ENCODE measurements at places on chromosomes 2 and 18.
A peak's percentile ranks its signal among the peaks of the same experiment; 100 is the strongest.

DNA sequence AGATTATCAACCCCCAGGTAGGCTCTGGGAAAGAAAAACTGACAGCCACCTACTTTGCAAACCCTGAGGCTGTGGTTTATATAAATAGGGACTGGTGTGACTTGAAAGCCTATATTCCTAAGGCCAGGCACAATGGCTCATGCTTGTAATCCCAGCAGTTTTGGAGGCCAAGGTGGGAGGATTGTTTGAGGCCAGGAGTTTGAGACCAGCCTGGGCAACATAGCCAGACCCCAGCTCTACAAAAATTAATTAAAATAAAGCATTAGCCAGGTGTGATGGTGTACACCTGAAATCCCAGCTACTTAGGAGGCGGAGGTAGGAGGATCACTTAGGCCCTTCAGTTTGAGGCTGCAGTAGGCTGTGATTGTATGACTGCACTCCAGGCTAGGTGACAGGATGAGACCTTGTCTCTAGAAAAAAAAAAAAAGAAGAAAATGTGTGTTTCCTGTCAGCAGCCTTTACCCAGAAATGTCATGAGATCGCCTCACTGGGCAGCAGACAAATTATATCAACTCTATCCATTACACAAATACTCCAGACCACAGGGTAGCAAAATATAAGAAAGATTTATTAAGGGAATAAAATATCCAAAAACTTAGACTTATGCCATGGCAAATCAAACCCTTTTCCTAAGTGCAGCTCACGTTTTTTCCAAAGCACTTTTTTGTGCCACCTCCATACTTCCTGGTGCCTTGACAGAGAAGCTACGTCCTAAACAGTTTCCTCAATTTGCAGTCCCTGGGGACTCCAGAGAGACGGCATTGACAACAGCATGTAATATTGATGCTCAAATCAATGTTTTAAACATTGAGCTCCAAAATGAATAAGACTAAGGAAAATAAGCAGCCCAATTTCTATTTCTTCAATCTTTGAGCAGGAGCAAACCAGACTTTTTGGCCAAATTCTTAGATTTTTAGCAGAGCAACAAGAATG, 190.8 kb upstream of the NDUFV2 start:
- no peak for DNase-seq

DNA sequence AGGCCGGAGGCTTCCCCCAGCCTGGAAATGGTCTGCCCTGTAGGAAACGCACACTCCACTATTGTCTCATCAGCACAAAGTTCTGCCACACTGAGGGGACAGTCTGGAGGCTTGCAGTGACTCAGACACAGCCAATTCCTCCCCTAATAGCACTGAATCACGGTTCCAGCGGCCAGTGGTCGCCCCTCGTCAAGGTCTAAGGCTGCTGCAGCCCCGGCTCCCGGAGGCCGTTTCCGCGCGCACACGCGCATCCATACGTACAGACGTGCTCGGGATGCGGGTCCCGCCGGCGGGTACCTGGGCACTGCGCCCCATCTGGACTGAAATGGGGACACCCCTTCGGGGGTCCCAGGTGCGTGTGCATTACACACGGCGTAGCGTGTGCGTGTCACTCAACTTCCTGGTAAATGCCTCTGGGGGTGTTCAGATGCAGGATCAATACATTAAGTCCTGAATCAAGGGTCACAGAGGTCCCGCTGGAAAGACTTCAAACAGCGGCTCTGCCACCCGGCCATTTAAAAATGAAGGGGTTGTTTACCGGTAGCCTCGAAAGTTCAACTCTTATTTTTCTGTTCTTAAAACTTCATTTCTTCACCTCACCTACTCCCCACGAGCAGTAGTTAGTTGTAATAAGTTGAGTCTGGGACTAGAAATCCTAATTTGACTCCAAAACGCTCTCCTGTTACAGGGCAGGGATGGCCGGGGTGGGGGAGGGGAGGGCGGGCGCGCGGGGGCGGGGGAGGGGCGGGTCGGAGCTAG, 572 bp upstream of the ZNF516 start:
- peak; percentile 40 for DNase-seq

- no peak for DNase-seq
These were observed 27.8 kb upstream of the CXXC1 start for GRCh38 chr18:50315100-50315871.

- DNase-seq, result no peak
These were observed 52.6 kb upstream of the NFU1 start for GRCh38 chr2:69489793-69490192.

DNA sequence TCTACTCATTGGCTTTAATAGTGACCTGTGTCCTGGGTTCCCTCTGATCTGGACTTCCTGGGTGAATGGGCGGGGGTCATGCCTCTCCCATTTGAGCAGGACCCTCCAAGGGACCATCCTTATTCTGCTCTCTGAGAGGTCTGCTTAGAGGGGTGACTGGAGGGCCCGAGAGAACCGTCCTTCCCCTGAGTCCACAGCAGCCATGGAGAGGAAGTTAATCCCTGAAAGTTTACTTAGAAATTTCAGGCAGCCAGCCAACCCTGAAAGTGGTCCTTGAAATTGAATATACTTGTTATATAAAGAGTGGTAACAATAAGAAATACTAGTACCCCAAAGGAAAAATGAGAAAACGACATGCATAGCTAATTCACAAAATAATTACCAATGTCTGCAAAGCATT, 226.1 kb downstream of the DYSF start:
- no peak for DNase-seq

DNA sequence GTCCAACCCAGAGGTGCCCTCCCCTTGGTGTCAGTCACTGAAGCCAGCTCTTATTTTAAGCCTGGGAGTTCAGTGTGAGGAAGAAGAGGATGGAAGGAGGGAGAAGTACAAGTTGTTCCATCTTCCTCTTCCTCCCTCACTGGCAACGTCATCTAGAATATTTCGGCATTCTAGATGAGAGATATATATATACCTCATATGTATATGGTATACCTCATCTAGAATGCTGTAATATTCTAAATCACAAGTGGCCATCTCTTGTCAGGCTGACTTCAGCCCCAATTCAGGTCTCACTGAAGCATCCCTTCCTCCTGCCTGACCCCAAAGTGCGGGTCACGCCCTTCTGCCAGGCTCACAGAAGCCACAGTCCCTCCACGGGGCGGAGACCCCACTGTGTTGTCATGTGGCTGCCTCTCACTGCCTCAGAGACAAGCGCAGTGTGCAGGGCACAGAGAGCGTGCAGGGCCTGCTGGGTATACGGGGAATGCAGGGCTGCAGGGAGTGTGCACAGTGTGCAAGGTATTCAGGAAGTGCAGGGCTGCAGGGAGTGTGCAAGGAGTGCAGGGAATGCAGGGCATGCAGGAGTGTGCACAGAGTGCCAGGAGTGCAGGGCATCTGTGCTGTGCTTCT, 32.8 kb upstream of the B3GNT7 start:
- DNase-seq, result no peak

GRCh38 chr18:37846996-37847395, 281.4 kb upstream of the CELF4 start:
- DNase-seq, result no peak

- DNase-seq, result peak; percentile 34
These were observed 27.5 kb downstream of the SP100 start for GRCh38 chr2:230443541-230443940.

- DNase-seq, result no peak
These were observed 28.0 kb upstream of the DDX18 start for GRCh38 chr2:117786520-117786919.

GRCh38 chr2:209094221-209094620, 329.6 kb upstream of the MAP2 start:
- no peak for DNase-seq

DNA sequence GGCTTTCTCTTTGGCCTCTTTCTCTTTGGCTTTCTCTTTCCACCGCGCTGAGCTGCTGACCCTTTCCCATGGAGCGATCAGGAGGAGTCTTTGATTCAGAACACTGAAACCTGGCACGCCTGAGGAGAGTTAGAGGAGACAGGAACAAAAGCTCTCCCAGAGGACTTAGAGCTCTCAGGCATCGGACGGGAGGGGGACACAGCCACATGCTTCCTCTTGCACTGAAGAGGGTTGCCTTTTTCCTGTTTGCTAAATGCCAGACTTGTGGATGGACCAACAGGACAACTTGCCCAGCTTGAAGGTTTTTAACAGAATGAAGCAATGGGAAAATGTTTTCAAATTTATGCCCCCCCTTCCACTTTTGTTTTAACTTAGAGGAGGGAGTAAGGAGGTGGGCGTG, 3.6 kb upstream of the PTPN18 start:
- no peak for DNase-seq

DNA sequence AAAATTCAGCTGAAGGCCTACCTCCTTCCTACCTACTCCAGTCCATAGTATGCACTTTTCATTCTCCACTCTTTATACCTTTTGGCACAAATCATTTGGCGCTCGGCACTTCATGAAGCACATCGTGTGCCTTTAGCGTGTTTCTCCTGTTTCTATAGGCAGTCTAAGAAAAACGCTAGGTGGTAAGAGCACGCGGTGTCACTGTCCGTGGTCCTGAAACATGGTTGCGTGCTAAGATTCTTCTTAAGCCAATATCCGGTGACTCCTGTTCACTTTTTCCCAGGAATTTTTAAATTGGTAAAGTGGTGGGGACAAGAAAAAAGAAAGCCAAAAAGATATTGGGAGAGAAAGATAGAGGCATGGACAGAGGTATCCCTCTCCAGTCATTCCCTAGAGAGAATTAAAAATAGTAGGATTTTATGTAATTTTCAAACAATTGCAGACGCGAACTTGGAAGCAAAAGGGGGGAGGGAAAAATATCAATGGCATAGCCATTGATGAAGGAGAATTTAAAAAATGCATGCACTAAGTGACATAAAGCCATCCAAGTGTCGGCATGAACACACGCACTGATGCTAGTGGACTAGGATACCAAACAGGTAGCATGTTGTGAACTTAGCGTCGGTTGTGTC, 1.4 kb upstream of the CTNNA2 start:
- DNase-seq, result no peak

GRCh38 chr2:239061824-239062570, 214.1 kb downstream of the TWIST2 start:
- no peak for DNase-seq

DNA sequence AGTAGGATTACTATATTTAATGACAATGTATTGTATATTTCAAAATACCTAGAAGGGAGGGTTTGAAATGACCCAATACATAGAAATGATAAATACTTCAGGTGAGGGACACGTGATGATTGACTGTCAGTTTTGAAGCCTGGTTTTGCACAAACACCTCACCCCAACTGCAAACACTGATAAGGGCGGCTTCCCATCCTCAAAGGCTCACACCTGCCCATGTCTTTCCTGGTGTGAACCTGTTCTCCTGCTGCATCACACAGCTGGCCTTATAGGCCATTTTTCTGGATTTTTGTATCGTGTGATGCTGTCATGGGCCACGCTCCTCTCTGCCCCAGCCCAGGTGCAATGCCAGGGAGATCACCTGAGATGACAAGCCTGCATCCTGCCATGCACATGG, 166.5 kb upstream of the NCK2 start:
- DNase-seq, result no peak

DNA sequence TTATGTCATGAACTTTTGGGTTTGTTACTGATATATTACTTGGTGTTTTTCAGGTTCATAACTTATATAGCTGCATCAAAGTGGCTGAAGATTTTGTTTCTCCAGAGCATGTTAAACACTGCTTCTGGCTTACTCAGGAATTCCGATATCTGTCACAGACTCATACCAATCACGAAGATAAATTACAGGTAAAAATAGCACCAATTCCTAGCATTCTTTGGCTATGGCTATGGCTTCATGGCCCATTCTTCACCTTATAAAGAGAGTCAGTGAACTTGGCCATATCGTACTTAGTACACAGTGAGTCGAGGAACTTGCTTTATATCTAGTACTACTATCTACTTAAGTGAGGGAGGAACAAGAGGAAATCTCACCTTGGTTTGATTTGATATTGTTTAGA, 49.9 kb downstream of the KDM3A start:
- no peak for DNase-seq

- peak; percentile 29 for DNase-seq
These were observed 40.0 kb downstream of the CCDC102B start for GRCh38 chr18:68837665-68838451.

- no peak for DNase-seq
These were observed 168.2 kb downstream of the STK39 start for GRCh38 chr2:168079236-168079635.

DNA sequence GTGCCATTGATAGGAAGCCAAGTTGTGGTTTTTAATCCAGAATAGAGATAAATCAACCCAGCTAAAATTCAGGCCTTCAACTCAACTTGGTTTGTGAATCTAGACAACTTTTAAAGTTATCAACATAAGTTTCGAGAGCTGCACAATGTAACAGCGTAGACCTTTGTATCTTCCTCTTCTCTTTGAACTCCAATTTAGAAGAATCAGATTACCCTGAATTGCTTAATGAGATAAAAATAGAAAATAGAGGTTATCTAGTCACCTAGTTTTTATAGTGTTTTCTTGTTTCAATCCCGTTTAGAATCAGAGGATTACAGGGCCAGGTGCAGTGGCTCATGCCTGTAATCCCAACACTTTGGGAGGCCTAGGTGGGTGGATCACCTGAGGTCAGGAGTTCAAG, 12.3 kb downstream of the MOGAT1 start:
- no peak for DNase-seq

GRCh38 chr2:237181844-237182243, 96.2 kb downstream of the COPS8 start:
- peak; percentile 92 for DNase-seq

GRCh38 chr2:240467149-240467642, 31.7 kb downstream of the GPC1 start:
- DNase-seq, result no peak

- DNase-seq, result no peak
These were observed 112.7 kb upstream of the CTDP1 start for GRCh38 chr18:79566771-79567431.

- no peak for DNase-seq
These were observed 135.7 kb upstream of the EPC2 start for GRCh38 chr2:148508878-148509287.

DNA sequence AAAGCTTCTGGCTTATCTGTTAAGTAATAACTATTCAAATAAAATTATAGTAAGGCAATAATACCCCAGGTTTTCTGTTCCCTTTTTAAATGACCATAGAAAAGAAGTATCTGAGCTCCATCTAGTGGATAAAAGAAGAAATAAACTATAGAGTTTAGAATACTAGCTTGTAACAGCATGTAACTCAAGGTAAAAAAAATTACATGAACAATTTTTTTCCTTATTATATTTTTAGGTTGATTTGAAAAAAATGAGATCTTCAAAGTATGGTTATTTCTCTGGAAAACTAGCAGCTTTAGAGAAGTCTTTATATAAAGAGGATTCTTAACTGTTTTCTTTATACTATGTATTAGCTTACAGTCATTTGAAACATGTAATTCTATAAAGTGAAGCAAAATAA, 58.1 kb downstream of the NCKAP1 start:
- no peak for DNase-seq

- DNase-seq, result no peak
These were observed 11.0 kb downstream of the CAPG start for GRCh38 chr2:85399183-85399455.

All from brain microvascular endothelial cell (primary cell).